ENCODE measurements at places on chromosomes 4 and X.

DNA sequence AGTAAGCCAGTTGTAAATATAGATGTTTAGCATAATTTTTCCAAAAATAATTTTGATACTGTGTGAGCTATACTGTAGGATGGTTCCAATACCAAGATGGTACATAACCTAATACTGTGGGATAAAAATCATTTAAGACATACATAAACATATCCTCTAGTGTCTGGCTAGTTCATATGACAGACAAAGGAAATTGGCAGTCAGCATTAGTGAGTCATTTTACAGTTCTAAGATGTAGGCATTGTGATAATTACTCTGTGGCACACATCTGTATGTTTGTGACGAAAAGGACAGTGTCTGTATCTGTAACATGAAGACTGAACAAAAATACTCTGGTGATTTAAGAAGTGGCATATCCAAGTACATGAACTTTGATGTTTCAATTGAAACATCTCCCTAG, 49.6 kb downstream of the UGT2A2 start:
- DNase-seq: no peak

DNA sequence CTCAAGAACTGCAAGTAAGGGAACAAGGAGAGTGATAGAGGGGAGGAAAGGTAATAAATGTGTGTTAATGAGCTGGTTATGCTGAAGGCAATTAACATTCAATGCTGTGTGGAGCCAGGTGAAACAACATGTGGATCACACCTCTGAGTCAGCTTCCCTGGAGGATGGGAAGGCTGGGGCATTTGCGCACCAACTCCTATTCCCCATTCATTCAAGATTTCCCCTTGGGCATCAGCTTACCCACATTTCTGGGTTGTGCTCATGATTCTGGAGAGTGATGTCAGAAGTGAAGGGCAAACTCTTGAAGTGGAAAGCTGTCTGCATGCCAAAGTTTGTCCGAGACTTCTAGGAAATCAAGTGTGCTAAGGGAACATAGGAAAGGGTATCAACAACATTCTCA, 461.4 kb downstream of the MID1IP1 start:
- DNase-seq: no peak

DNA sequence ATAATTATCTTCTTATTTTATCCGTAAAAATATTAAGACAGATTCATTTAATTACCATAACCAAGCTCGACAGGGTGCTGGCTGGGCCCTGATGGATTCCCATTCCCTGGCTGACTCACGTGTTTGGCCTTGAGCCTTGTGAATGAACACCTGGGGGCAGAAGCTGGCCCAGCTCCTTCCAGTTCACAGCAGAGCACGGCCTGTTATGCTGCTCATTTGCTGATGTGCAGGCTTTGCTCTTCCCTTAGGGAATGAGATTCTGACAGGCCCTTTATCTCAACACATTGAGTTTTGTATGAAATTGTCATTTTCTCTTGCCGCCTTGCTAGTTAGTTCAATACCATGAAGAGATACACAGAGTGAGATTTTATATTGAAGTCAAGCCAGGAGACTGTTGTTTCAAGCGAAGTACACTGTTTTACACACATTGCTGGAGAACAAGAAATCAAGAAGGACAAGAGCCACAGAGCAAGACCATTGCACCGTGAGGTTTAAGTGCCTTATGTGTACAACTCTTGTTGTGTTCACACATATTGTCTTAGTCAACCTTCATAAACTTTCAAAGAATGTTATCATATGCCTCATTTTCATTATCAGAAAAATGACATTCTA, 1583.3 kb downstream of the STIM2 start:
- no peak for DNase-seq

DNA sequence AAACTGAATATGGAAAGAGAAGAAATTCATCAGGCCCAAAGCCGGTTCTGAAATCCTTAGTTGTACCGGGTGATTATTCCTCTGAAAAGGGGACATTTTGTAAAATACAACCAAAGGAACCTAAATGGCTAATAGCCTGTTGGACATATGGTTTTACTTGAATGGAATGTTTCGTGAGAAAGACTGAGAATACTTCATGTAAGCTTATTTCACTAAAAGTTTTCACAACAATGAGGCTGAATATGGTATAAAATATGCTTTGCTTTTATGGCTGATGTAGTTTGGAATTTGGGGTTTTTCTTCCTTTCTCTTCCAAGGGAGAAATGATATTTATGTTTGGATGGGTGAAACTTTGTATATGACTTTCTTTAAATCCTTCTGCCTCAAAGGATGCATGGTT, 2.7 kb downstream of the GRIA3 start:
- no peak for DNase-seq

GRCh38 chr4:95190751-95191436, 357.9 kb downstream of the UNC5C start:
- DNase-seq: no peak

- DNase-seq: no peak
Observed at GRCh38 chr4:143347484-143348111, 10.9 kb downstream of the GAB1 start.

- no peak for DNase-seq
Observed at GRCh38 chr4:122091836-122092405, 60.2 kb upstream of the BLTP1 start.

GRCh38 chr4:17597517-17597916, 16.9 kb upstream of the MED28 start:
- no peak for DNase-seq

DNA sequence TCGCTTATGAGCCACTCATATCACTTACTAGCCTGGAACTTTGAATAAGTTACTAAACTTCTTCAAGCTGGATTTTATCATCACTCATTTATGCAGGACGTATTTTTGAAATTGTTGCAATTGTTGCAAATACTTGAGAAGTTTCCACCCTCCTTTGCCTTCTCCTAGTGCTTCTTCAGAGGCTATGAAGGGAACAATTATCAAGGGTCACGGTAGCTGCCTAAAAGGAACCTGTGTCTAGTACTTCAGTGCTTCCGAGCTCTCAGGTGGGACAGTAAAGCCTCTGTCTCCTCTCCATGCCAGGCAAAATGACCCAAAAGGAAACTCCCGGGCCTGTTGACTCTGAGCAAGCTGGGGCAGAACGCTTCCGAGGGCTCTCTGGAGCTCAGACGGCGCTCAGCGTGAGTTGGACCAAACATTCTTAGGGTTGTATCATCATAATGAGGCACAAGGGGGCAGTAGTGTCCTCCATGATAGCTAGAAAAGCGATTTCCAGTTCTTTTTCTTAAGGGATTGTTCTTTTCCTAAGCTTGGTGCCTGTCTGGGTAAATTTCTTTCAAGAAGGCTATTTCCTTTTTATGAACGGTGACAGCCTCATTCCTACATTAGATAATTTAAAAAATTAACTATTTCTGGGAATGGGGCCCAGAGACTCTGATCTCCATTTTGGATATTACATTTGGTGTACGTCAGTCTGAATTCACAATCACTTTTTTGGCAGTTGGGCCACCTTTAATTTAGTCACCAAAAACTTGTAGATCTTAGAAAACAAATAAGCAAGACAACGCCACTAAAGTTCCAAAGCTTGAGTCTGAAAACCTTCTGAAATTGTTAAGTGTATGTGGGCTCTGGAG, 73.1 kb downstream of the PACRGL start:
- peak; percentile 12 for DNase-seq

- DNase-seq: no peak
Observed at GRCh38 chrX:79110731-79111130, 33.8 kb upstream of the GPR174 start.

DNA sequence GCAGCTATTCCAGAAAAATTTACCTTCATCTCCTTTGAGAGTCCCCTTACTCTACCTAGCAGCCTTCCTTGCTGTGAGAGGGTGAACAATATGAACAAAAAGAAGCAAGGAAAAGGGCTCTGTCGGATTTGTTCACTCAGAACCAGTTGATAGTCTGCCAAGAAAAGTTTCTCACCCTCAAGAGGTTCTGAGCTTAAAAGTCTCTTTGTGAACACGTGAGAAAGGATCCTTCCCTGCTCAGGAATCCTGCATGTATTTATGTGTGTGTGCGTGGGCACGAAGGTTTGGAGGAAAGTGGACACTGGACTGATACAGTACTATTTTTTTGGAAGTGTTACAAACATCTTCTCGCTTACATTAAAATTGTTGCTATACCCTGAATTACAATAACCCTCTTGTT, 178.6 kb upstream of the JADE1 start:
- DNase-seq: no peak

DNA sequence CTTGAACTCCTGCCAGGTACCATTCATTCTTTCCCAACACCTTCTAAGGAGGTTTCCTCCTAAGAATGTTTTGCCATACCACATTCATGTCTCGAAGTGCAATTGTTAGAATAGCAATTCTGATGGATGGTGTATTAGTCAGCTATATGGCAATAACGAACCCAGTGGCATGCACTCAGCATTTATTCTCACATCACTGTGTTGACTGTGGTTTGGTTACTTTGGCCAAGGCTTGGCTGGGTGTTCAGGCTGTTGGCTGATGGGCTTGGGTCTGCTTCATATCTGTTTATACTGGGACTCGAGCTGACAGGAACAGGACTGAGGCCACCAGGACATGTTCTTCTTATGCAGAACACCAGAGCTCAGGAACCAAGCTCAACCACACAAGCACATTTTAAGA, 31.7 kb downstream of the PSAPL1 start:
- no peak for DNase-seq

DNA sequence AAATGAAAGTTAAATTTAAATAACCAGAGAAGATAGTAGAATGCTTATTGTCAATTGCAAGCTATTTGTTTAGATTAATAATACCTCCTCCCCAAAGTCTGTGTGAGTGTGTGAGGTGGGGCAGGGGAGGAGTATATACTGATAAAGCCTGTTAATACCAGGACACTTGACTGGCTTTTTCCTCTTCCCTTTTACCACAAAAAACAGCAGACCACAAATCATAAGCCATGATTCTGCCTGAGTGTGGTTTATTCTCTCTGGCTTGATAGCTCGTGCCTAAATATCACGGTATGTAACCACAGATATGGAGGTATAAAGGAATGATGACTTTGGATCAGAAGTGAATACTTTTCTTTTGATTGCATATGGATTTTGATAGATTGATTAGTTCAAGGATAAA, 21.9 kb upstream of the SCRG1 start:
- no peak for DNase-seq

DNA sequence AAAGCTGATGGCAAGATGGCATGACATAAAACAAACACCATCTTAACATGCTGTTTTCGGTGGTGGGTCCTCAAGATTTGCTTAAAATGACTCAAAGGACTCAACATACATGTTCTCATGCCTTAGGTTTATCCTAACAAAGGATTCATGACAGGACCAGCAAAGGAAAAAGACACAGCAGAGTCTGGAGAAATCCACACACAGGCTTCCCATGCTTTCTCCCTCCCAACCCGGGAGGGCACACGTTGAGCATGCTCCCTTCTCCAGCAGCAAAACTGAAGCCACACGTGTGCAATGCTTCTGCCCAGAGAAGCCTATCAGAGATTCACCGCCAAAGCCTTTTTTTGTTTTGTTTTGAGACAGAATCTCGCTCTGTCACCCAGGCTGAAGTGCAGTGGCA, 39.9 kb downstream of the SAT1 start:
- no peak for DNase-seq

DNA sequence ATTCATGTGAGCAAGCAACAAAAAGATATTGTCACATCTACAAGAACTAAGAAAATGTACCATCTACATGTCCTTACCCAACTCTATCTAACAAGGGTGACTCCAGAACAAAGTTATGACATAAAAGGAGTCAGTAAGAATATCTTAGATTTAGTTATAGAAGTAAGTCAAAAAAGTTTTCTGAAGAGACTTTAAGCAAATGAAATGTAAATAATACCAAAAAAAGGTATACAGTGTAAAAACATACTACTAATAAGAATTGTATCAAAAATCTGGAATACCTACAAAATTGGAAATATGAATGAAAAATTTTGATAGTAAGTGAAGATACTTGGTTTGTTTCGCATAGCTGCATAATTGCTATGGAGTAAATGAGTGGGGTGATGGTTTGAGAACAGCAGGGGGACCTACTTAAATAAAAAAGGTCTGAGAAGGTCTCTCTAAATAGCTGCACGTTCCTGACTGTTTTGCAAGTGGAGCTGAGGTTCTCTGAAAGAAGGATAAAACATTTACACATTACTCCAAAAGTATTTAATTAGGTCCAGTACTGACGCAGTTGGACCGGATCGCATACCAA, 51.0 kb upstream of the ENPP6 start:
- DNase-seq: no peak

- no peak for DNase-seq
Observed at GRCh38 chr4:77178560-77178959, 21.6 kb downstream of the CCNG2 start.

GRCh38 chr4:162700358-162700757, 466.3 kb downstream of the NAF1 start:
- no peak for DNase-seq

DNA sequence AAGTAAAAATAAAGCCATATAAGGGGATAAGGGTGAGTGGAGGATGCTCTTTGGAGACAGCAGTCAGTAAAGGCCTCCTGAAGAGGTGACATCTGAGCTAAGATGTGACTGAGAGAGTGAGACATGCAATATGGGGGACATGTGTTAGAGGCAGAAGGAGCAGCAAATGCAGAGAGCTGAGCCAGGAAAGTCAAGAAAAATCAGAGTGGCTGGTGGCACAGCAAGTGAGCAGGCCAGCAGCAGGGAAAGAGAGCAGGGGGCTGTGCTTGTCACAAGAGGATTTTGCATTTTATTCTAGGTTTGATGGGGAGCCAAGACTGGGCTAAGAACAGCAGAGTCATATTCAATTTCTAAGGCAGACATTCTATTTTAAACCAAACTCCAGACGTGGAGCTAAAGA, 394.5 kb downstream of the KCNIP4 start:
- DNase-seq: no peak

DNA sequence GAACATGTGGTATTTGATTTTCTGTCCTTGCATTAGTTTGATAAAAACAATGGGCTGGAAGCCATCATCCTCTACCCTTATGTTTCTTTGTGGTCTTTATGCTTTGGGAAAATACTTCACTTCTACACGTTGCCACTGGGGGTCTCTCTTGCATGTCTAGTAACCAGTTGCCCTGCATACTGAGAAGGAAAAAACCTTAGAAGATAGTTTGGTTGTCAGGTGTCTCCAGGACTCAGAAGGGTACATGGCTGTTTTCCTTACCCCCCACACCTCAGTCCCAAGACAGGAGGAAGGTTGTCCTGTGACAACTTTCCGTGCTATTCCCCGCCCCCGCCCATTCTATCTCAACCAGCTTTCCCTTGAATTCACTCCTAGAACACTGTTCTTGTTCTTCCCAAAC, 62.1 kb upstream of the LANCL3 start:
- DNase-seq: no peak

GRCh38 chrX:13520351-13520750, 49.0 kb upstream of the EGFL6 start:
- no peak for DNase-seq

DNA sequence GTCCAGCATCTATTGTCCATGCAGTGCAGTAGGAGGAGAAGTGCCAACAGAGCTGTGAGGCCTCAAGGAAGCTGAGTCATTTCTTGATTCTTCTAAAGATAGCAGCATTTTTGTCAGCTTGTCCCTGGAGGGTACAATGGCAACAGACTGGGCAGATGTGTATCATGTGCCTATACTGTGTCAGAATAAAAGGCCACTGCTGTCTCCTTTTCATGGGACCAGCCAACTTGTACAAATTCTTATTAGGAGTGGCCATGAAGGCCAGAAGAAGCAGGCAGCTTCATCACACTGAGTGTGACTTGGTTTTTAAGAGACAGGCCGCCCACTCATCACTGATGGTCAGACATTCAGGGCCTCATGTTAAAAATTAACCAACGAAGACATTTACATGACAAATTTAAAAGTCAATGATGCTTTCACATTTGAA, 185.0 kb upstream of the FAM241A start:
- no peak for DNase-seq

All from hypothalamus (tissue), 51 donors.